Mucosa of descending colon (tissue), 3 donors: ENCODE measurements at places on chromosomes 2 and 18. TPM values are rescaled to one million over a fixed set of nuclear protein-coding genes. Genes with fewer than 3 reads are reported as not detected.

Gene TEX44
- total RNA-seq, result not detected

Gene SCN3A
- total RNA-seq, result 1.1 TPM

Gene CXCR1
- 0.27 TPM for total RNA-seq

Gene PROKR1
- 0.73 TPM for total RNA-seq

Gene FSIP2
- 6.7 TPM for total RNA-seq

Gene PCARE
- total RNA-seq, result not detected

Gene RAMP1
- total RNA-seq, result 4.9 TPM
